ENCODE measurements at places on chromosomes 13 and 19.

GRCh38 chr19:18671303-18672043, 12.0 kb upstream of the CRTC1 start:
- DNase-seq: no peak

GRCh38 chr13:90008707-90009149, 1338.8 kb upstream of the MIR17HG start:
- no peak for DNase-seq

- no peak for DNase-seq
Observed at GRCh38 chr19:50537306-50537685, 23.6 kb upstream of the ASPDH start.

- no peak for DNase-seq
Observed at GRCh38 chr19:2051773-2052704, 995 bp upstream of the MKNK2 start.

- no peak for DNase-seq
Observed at GRCh38 chr19:42060117-42060516, 9.9 kb downstream of the GRIK5 start.

- DNase-seq: no peak
Observed at GRCh38 chr19:55156202-55157063, 1.1 kb downstream of the TNNI3 start.

- no peak for DNase-seq
Observed at GRCh38 chr13:91370501-91370900, 23.0 kb downstream of the MIR17HG start.

DNA sequence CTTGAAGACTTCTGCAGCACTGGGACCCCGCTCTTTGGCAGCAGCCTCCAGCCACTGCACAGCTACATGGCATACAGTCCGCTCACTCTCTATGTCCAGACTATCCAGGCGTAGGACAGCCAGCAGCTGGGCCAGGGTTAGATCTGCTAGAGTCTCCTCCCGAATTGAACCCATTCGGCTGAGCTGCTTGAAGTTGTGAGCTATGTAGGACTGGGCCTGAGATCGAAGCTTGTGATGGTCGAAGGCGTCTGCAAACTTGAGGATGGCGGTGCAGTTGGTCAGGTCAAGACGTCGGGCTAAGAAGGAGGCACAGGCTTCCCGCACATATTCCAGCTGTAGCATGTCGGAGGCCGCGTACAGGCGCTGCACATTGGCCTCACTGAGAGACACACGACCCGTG, 900 bp downstream of the KBTBD7 start:
- DNase-seq: no peak

DNA sequence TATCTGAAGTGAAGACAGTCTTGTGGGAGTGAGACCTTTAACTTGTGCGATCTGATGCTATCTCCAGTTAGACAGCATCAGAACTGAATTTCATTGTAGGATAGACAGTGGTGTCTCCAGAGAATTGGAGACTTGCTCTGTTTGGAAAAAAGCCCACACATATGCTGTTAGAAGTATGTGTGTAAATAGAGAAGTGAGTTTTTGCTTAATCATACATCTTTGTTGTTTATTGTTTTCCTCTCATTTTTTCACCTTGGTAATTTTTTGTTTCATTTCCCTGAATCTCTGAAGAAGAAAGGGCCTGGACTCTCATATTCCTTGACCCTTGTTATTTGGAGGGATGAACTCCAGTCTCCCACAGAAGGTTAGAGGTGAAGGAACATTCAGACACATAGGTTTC, 21.8 kb downstream of the FPR3 start:
- DNase-seq: no peak

GRCh38 chr13:112839356-112840105, 129.5 kb upstream of the MCF2L start:
- DNase-seq: no peak

- no peak for DNase-seq
Observed at GRCh38 chr13:24221007-24221406, 60.5 kb downstream of the SPATA13 start.

DNA sequence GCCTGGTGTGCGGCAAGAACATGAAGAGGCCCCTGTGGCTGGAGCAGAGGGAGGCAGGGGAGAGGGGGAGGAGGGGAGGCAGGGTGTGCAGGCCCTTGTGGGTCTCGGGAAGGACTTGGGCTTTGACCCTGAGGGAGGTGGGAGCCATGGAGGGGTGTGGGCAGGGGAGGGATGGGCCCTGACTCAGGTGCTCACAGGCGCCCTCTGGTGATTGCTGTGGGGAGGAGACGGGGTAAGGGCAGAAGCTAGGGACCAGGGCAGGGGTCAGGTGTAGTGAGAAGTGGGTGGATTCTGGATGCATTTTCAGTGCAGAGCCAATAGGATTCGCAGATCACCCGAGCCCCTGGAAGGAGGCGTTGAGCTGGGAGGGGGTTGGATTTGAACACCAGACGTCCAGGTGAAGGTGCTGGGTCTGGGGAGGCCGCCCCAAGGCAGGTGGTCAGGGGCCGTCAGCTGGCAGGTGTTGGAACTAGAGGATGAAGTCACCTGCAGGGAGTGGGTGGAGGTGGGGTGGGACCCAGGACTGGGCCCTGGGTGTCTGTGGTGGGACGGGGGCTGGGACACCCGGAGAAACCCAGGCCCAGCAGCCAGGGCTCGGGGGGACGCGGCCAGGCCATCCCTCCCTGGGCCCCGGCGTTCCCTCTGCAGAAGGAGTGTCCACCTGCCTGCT, 185.4 kb downstream of the KDM4B start:
- no peak for DNase-seq

GRCh38 chr19:6056801-6057650, 53.3 kb downstream of the RFX2 start:
- DNase-seq: no peak

GRCh38 chr13:29693275-29693945, 97.9 kb upstream of the SLC7A1 start:
- no peak for DNase-seq

GRCh38 chr19:29571181-29571580, 34.9 kb upstream of the POP4 start:
- no peak for DNase-seq

DNA sequence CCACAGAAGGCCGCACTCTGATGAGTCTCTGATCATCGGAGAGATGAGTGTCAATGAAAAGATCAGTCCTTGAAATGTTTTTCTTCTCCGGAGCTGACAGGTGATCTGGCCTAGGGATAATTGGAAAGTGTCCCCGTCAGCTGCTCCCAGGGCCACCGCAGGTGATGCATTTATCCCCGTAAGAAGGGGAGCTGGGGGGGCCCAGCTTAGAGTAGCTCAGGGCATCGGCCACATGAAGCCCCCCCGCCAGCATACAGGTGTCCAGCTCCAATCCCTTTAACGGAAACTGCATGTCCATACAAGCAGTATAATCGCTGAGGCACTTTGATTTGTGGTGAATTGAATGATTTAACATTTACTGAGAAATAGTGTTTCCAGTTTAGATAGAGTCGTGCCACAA, 27.7 kb downstream of the ATP4B start:
- DNase-seq: no peak

GRCh38 chr13:59398127-59398526, 765.6 kb downstream of the DIAPH3 start:
- no peak for DNase-seq

DNA sequence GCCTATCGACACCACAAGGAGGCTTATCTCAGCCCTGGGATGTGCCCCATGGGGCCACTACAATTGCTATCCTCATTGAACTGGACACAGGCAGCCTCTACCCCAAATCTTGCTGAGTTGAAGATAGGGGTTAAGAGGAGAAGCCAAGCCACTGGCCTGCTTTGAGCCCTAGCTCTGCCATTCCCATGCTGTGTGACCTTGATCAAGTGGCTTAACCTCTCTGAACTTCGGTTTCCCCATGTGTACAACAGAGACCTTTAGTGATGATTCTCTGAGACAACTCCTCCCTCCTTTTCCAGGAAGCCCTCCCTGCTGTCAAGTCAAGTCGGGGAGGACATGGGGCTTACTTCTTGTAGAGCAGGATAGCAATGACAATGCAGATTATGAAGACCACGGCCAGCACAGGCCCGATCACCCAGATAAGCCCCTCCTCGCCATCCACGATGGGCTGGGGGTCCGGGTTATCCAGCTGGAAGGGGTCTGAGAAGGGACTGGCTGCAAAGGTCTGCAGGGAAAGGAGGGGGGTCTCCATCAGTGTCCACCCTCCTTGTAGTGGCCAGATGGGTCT, 121.6 kb downstream of the PTPRS start:
- no peak for DNase-seq

- DNase-seq: no peak
Observed at GRCh38 chr19:20273376-20273775, 106.4 kb downstream of the ZNF486 start.

DNA sequence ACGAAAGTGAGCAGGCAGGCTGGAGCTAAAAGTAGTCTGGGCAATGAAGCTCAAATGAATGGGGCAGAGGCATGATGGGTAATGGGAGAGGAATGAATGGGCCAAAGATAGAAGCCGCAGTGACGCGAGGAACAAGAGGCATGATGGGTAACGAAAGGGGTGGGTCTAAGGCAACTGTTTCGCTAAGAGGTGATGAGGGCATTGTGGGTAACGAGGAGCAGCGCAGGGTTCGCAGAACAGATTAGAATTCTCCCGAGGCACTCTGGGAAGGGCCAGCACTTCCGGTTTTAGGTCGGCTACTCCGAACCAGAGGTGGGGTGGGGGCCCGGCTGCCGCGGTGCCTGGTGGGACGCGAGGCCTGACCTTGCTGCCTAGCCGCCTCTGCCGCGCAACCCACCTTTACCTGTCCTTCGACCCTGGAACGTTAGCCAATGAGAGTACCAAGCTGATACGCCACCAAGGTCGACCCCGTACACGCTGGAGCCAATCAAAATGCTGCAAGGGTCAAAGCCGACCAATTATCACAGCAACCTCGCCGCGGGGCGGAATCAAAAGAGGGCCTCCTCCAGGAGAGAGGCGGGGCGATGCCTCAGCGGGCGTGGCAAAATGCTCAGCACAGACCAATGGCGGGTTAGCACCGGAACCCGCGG, 563 bp upstream of the TOMM40 start:
- DNase-seq: peak; percentile 100

- no peak for DNase-seq
Observed at GRCh38 chr19:3263866-3264265, 39.4 kb downstream of the CELF5 start.

GRCh38 chr13:36914648-36915047, 5.4 kb downstream of the SMAD9 start:
- no peak for DNase-seq

DNA sequence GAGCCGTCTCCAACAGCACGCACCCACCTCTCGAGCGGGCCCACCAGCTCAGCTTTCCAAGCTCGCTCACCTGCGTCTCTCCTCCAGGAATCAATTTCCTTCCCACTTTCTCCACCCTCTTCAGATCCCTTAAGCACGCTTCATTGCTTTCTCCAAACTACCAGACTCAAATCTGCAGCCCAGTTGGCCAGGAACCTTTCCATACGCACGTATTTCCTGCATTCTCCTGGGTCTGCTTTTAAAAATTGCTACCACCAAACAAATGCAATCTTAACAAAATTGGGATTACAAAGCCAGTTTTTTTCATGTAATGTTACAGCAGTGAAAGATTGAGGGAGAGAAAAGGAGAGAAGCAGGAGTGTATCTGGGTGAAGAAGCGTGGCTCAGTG, 1.5 kb downstream of the ENOX1 start:
- DNase-seq: no peak

- DNase-seq: no peak
Observed at GRCh38 chr19:46390866-46391265, 22.5 kb downstream of the CCDC8 start.

DNA sequence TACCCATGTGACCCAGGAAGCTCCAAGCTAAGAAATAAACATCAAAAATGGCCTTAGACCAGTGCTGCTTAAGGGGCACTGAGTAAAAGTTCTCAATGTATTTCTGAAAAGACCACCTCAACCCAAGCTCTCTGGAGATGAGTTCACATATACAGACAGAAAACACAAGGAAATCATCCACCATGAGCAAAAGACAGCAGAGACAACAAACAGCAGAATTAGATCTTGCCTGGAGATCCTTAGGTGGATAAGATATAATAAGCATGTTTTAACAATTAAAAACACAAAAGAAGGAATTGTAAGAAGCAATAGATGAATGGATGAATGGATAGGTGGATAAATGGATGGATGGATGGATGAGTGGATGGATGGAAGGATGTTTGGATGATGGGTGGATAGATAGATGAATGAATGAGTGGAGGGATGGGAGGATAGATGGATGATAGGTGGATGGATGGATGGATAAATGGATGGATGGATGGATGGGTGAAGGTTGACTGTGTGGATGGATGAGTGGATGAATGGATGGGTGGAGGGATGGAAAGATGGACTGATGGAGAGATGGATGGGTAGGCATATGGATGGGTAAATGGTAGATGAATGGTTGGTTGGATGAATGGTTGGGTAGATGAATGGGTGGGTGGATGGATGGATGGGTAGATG, 9.6 kb upstream of the NMRK2 start:
- DNase-seq: no peak

- DNase-seq: no peak
Observed at GRCh38 chr19:14514215-14514863, 3.9 kb downstream of the DNAJB1 start.

- DNase-seq: no peak
Observed at GRCh38 chr19:10288662-10289166, 1.0 kb upstream of the ICAM5 start.

GRCh38 chr13:37595162-37595561, 3.4 kb downstream of the POSTN start:
- DNase-seq: no peak

GRCh38 chr13:76711550-76712182, 174.5 kb downstream of the KCTD12 start:
- DNase-seq: no peak

DNA sequence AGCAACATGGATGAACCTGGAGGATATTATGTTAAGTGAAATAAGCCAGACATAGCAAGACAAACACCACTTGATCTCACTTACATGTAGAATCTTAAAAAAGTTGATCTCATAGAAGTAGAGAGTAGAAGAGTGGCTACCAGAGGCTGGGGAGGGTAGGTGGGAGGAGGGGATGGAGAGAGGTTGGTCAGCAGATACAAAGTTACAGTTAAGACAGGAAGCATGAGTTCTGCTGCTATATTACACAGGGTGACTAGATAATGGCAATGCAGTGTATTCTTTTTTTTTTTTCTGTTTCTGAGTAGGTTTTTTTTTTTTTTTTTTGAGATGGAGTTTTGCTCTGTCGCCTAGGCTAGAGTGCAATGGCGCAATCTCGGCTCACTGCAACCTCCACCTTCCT, 15.2 kb upstream of the THSD1 start:
- no peak for DNase-seq

- DNase-seq: no peak
Observed at GRCh38 chr13:20387441-20387971, 138.2 kb downstream of the CRYL1 start.

DNA sequence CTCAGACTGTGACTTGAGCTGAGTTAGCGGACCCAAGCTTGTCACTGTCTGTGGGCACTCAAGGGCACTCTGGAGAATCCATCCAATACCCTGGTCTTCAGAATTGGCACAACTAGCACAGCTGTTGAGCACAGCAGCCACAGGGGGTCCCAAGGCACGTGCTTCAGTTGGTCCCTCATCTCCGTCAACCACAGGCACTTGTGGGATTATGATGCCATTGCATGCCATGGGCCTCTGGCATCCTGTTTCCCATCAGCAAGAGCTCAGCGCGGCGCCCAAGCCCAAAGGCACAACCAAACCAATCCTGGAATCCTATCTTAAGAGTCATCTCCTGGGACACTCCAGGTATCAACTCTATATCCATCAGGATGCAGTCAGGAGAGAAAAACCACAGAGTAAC, 3.7 kb upstream of the B3GNT8 start:
- no peak for DNase-seq

Data from activated T-helper 9 cell treated with anti-CD3 and anti-CD28 coated beads, Interleukin-2, amount 50 U/mL, for 16 hours (primary cell).